Effector memory CD8-positive, alpha-beta T cell (primary cell): ENCODE measurements at places on chromosomes 6 and 20.

DNA sequence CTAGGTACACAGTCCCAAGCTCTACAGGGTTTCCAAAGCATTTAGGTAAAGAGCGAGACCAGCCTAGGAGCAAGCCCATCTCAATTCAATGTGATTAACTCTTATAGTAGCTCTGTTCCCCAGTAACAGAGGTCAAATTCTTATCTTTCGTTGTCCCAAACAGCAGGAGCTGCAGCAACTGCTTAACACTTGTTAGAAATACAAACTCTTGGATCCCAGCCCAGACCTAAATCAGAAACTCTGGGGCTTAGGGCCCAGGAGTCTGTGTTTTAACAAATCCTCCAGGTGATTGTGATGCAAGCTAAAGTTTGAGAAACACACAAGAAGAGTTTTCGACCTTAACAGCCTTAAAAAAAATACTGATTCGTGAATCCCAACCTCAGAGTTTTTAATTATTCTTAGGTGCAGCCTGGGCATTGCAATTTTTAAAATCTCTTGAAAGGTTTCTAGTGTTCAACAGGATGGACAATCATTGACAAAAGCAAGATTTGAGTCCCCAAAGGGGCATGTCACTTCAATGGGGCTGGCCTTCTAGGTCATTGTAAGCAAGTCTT lies 127.4 kb upstream of the HCRTR2 start:
- no peaks in the 10 kb centered on the region for H3K36me3 ChIP-seq
- H3K27ac ChIP-seq, result no peak overlapping the region
- no peak for DNase-seq
- H3K4me3 ChIP-seq, result no peak overlapping the region

GRCh38 chr20:40225596-40225995 lies 463.4 kb downstream of the MAFB start:
- no peaks in the 10 kb centered on the region for H3K4me1 ChIP-seq
- no peaks in the 10 kb centered on the region for H3K36me3 ChIP-seq
- H3K4me3 ChIP-seq, result no peak overlapping the region
- H3K27me3 ChIP-seq, result no peaks in the 10 kb centered on the region

DNA sequence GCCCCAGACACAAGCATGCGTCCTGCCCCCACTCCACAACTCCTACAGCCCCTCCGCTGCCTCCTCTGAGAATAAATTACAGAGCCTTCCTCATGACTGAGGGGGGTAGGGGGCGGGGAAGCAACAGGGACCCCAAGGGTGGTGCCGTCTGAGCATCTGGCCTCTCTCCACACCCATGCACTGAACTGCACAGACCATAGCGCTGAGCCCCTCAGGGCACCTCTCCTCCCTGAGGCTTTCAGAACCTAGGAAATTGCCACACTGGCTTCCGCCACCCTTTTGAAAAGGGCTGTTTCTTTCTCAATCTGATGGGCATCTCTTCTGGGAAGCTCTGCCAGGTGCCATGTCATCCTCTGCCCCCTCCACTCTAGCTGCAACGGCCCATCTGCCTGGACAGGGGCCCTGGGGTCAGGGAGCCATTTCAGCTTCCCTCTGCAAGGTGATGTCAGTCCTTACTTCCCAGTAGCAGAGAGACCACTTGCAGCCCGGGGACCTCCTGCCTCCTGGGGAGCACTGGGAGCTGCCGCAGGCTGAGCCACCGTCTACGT lies 2.5 kb downstream of the CST7 start:
- peaks cover 80% of the 10 kb centered on the region for H3K36me3 ChIP-seq
- H3K27me3 ChIP-seq, result no peaks in the 10 kb centered on the region
- H3K4me3 ChIP-seq, result peak overlapping the region; percentile 98
- H3K4me1 ChIP-seq, result peaks cover 66% of the 10 kb centered on the region
- no peak for DNase-seq

- H3K27ac ChIP-seq, result no peak overlapping the region
- H3K4me1 ChIP-seq, result no peaks in the 10 kb centered on the region
- H3K36me3 ChIP-seq, result peaks cover 34% of the 10 kb centered on the region
- no peak overlapping the region for H3K4me3 ChIP-seq
These were observed 23.7 kb downstream of the TRMT11 start for GRCh38 chr6:126010040-126010439.

GRCh38 chr20:13765299-13765698 lies 19.4 kb downstream of the ESF1 start:
- H3K4me1 ChIP-seq, result no peaks in the 10 kb centered on the region
- H3K27me3 ChIP-seq, result no peaks in the 10 kb centered on the region
- DNase-seq, result no peak
- H3K36me3 ChIP-seq, result peaks cover 60% of the 10 kb centered on the region

DNA sequence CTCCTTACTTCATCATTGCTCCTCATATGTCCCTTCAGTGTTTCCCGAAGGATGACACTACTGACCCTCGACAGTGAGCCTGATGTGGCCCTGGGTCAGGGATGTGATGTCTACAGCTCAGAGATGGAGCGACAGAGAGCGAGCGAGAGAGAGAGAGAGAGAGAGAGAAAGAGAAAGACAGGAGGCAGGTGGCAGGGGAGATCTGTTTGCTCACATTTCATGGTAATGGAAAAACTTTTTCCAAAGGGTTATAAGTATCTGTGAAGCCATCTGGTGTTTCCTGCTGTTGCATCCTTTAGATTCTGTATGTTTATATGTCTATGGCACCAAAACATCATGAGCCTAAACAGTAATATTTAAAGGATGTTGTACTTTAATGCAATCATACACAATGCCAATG lies 77.2 kb downstream of the PPP1R3G start:
- H3K4me1 ChIP-seq, result peaks cover 3% of the 10 kb centered on the region
- DNase-seq, result no peak
- no peaks in the 10 kb centered on the region for H3K27me3 ChIP-seq
- no peaks in the 10 kb centered on the region for H3K36me3 ChIP-seq
- H3K4me3 ChIP-seq, result no peak overlapping the region
- H3K27ac ChIP-seq, result no peak overlapping the region

DNA sequence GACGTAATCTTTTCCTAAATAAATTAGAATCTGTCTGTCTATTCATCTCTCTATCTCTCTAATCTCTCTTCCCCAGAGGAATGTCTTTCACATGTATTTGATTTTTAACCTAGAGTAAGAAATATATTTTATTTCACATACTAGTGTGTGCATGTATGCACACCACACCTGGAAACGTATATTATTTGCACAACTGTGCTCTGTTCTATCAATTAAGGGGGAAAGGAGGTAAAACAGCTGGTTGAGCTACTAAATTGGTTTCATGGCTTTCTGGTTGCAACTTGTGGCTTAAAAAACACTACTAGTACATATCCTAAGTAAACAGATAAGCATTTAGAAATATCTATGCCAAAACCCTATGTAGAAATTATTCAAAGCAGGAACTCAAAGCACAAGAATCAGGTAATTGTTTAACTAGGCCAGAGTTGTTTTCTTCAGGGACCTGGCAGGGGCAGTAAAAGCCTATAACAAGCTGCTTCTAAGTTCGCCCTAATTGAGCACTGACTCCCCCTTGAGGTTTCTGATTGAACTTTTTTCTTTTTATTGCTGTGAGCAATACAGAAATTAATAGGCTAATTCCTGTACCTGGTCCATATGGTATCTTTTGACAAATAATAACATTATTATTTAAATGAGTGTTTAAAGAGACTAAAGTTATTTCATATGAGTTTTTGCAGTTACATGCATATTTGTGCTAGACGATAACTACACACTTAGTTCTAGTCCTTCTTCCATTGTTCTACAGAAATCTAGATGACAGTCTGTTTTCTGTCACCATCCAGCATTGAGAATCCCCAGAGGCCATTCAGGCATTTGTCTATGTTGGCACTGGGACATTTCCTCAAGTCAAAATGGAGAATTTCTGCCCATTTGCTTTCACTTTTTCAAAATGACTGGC lies 88.6 kb downstream of the MCHR2 start:
- no peaks in the 10 kb centered on the region for H3K36me3 ChIP-seq
- peaks cover 40% of the 10 kb centered on the region for H3K27me3 ChIP-seq
- no peak overlapping the region for H3K4me3 ChIP-seq

DNA sequence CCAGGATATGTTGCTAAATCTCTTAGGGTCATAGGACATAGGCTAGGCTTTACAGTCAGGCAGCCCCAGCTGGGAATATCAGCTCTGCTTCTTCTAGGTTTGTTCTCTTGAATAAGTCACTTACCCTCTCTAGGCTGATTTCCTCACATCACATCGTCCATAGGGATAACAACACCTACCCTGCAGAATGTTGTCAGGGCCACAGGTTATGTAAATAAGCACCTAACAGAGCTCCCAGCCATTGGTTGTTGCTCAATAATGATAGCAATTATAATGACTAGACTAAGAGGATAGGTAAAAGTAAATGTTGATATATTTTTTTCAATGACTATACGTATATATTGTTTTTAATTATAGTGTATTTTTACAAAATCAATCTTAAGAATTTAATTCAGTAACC lies 135.0 kb downstream of the HIVEP2 start:
- H3K4me1 ChIP-seq, result peaks cover 68% of the 10 kb centered on the region
- H3K27me3 ChIP-seq, result no peaks in the 10 kb centered on the region
- no peaks in the 10 kb centered on the region for H3K36me3 ChIP-seq
- no peak overlapping the region for H3K27ac ChIP-seq

- H3K27ac ChIP-seq, result no peak overlapping the region
- no peaks in the 10 kb centered on the region for H3K36me3 ChIP-seq
- H3K27me3 ChIP-seq, result peaks cover 8% of the 10 kb centered on the region
- DNase-seq, result no peak
- no peak overlapping the region for H3K4me3 ChIP-seq
- H3K4me1 ChIP-seq, result no peaks in the 10 kb centered on the region
These were observed 112.2 kb downstream of the SYCP2 start for GRCh38 chr20:59821201-59821600.

DNA sequence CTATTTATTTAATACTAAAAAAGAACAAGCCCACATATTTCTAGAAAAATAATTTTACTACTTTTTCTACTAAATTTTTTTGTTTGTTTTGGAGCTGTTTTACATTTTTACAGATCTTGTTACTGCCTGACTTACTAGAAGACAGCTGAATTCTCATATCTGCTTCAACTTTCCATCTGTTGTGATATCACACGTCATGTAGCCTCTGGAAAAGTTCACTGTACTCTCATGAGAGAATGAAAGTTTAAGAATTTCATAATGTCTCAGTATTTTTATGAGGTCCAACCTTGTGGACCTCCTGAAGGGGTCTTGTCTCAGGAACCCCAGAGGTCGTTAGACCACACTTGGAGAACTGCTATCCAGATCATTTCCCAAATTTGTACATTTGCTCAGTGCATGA lies 81.7 kb upstream of the MTHFD1L start:
- H3K4me3 ChIP-seq, result no peak overlapping the region
- peaks cover 3% of the 10 kb centered on the region for H3K4me1 ChIP-seq
- H3K27ac ChIP-seq, result no peak overlapping the region
- DNase-seq, result no peak
- no peaks in the 10 kb centered on the region for H3K27me3 ChIP-seq

DNA sequence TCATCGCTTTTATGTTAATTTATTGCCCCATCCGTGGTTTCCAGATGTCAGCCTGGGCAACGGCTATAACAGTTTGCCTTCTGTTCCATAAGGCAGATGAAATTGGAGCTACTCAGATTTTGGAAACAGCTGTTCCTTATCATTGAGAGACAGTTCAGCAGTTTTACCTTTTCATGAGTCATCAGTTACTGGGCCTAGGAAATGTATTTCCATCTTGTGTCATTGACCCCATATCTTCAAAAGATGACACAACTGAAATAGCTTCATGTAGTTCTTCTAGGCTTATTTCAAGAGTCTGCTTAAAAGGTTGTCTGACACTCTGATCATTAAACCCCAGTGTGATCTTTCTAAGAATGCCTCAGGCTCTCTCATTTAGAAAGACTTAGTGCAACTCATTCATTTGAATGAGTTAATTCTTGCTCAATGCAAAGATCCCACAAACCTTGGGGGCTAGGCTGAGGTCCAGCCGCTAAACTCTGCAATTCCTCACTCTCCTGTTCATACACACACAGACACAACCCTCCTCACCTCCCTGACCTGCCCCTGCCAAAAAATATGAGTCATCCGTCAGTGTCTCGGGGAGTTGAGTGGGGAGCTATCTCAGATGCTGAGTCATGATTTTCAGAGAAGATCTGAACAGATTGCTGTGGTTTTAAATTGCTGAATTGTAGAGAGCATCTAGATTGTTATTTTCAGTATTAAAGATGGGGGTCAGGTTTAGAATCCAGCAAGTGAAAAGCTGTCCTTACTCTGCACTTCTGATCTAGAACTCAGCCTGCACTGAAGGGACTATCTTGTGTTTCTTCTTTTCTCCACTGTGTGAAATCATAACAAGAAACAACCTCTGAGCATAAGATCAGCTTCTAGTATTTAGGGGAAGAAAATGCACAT lies 61.8 kb downstream of the RPP40 start:
- peaks cover 23% of the 10 kb centered on the region for H3K4me1 ChIP-seq
- peak overlapping the region; percentile 31 for H3K4me3 ChIP-seq

DNA sequence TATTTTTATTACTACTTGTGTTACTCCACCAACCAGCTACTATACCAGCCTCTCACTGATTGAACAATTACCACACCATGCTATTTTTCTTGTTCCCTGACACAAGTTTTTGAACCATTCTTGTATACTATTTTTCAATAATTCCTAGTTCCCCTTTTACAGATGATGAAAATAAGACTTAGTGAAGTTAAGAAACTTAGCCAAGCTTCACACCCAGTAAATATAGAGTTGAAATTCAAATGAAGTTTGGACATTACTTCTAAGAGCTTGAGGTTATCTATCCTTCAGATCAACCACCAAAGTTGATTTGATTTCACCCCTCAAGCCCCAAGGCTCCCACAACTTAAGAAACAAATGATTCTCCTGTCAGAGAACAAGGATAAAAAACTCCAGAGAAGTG lies 13.1 kb upstream of the BCAS1 start:
- DNase-seq, result no peak
- no peak overlapping the region for H3K27ac ChIP-seq
- H3K4me3 ChIP-seq, result no peak overlapping the region
- no peaks in the 10 kb centered on the region for H3K27me3 ChIP-seq
- H3K36me3 ChIP-seq, result no peaks in the 10 kb centered on the region
- H3K4me1 ChIP-seq, result peaks cover 8% of the 10 kb centered on the region

GRCh38 chr6:163380216-163380615 lies 34.3 kb upstream of the QKI start:
- no peak overlapping the region for H3K27ac ChIP-seq
- peaks cover 34% of the 10 kb centered on the region for H3K27me3 ChIP-seq
- H3K4me1 ChIP-seq, result no peaks in the 10 kb centered on the region
- no peak for DNase-seq

GRCh38 chr6:99333068-99333467 lies 16.4 kb downstream of the FAXC start:
- no peak overlapping the region for H3K27ac ChIP-seq
- H3K36me3 ChIP-seq, result no peaks in the 10 kb centered on the region
- no peak for DNase-seq
- peaks cover 17% of the 10 kb centered on the region for H3K27me3 ChIP-seq

DNA sequence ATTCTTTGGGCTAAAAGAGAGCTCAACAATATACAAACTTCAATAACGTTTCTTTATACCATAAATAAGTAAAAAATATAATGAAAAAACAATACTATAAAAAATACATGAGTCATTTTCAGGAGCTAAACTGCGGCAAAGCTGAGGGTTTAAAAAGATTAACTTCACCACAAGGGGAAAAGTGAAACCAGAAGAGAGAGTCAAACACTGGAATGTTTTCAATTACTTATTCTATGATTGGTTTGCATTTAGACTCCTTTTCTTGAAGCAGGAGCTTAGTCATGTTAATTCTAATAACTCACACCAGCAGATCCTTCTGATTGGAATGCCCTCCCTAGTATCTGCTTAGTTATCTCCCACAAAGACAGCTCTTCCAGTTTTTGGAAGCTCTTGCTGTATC lies 627.3 kb downstream of the UTRN start:
- peaks cover 23% of the 10 kb centered on the region for H3K27me3 ChIP-seq
- no peaks in the 10 kb centered on the region for H3K4me1 ChIP-seq
- no peaks in the 10 kb centered on the region for H3K36me3 ChIP-seq
